GM13977 (cell line): ENCODE measurements at places on chromosomes 1 and 21.

- DNase-seq, result no peak
Measured at GRCh38 chr1:10761503-10762152, 34.8 kb downstream of the CASZ1 start.

DNA sequence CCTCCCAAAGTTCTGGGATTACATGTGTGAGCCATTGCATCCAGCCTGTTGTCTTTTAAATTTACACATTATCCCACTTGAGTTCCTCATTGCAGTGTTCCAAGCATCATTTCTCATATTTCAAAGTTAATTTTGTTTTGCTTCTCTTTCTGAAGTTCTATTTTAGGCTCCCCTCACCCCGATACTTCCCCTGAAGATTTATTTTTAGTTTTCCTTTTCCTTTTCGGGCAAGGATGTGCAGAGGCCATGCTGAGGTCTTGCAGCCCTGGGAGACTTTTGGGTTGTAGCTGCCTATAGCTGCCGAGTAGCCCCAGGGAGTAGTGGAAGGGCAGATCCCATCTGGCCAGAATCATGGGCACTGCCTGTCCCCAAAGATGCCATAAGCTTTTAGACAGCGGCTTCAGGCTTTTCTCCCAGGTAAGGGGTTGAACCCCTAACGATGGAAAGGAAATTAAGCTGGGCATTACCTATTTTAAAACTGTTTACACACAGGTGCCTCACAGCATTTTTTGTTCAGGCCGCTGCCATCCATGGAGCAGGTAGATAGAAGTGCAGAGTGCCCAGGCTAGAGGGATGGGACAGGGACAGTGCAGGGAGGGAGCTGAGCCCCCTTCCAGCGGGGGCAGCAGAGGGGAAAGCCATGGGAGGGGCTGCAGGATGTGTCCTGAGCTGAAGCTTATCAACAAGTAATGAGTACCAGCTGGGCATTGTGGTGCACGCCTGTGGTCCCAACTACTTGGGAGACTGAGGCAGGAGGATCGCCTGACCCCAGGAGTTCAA lies 15.9 kb downstream of the PSEN2 start:
- no peak for DNase-seq

DNA sequence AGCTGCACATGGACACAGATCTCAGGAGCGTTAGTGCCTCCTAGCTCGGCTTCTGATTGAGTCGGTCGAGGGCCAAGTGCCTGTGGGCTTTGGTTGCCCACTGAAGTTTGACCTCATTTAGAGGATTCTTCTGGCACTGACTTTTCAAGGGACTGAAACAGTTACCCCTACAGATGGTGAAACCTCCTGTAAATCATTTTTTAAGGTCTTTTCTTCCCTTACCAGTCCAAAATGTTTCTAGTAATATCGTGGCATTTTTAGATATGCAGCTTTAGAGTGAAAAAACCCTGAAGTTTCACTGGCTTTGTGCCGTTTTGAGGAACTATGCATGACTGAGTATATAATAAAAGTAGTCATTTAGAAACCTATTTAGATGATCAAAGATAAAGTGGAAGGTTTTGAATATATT lies 34.7 kb upstream of the L1TD1 start:
- DNase-seq, result no peak

- no peak for DNase-seq
Measured at GRCh38 chr1:164515711-164516331, 43.2 kb upstream of the PBX1 start.

GRCh38 chr1:177429234-177429633 lies 258.5 kb downstream of the BRINP2 start:
- no peak for DNase-seq

DNA sequence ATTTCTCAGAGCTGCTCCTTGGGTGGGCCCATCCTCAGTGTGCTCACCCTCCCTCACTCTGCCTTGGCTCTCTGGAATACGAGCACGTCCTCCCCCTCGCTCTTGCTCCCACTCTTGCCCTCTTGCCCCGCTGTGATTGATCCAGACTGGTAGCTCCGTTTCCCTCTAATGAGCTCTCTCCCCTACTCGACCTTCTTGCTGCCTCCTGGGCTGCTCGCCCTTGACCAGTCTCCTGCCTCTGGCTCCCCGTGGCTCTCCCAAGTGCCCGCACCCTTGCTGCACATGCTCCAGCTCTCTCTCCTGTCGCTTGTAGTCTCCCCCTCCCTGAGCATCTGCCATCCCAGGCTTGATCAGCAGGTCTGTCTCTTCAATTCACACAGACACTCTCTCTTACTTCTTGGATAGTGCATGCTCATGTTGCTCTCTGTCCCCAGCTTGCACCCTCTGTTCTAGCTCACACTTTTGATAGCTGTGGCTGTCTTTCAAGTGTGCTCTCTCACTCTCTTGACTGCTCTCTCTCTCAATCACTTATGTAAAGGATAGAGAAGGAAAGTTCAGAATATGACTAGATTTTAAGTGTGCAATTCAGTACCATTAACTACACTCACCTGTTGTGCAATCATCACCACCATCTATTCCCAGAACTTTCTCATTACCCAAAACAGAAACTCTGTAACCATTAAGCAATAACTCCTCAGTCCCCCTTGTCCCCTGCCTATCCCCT lies 51.1 kb downstream of the PHC2 start:
- DNase-seq, result no peak

- no peak for DNase-seq
Measured at GRCh38 chr1:47298025-47298699, 15.8 kb downstream of the STIL start.

DNA sequence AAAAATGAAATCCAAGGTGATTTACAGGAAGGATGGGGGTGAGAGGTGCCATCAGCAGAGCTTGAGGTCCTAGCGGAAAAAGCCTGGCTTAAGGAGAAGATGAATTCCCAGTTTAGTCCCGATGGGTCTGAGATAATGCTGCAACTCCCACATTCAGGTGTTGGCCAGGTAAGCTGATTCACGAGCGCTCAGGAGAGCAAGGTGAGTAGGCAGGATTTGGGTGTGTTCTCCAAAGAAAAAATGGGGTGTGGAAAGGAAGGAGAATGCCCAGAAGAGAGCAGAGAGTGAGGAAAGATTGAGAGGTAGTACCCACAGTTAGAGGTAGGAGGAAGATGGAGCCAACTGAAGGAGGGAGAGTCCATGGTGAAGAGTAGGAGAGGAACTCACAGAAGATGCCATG lies 12.5 kb downstream of the RIMS3 start:
- DNase-seq, result no peak

- DNase-seq, result peak; percentile 76
Measured at GRCh38 chr1:1290238-1290731, 10.0 kb downstream of the SCNN1D start.

DNA sequence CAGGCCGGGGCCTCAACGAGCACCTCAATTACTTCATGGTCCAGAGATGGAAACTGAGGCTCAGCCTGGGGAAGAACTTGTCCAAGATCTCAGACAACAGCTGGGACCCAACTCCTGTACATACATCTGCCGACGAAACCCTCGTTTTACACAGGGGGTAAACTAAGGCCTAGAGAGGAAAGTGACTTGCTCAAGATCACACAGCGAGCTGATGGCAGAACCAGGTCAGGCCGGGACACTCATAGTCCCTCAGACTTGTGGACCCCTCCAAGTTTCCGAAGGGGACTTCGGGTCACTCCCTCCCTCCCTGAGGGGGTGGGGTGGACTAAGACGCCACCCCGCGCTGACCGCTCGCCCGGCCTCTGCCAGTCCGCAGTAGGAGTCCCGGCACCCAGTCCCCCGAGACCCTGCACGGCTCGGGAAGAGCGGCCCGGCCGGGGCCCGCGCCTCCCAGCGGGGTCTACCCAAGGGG lies 430 bp downstream of the WASF2 start:
- DNase-seq, result no peak

- no peak for DNase-seq
Measured at GRCh38 chr1:106798991-106799390, 257.5 kb upstream of the PRMT6 start.

DNA sequence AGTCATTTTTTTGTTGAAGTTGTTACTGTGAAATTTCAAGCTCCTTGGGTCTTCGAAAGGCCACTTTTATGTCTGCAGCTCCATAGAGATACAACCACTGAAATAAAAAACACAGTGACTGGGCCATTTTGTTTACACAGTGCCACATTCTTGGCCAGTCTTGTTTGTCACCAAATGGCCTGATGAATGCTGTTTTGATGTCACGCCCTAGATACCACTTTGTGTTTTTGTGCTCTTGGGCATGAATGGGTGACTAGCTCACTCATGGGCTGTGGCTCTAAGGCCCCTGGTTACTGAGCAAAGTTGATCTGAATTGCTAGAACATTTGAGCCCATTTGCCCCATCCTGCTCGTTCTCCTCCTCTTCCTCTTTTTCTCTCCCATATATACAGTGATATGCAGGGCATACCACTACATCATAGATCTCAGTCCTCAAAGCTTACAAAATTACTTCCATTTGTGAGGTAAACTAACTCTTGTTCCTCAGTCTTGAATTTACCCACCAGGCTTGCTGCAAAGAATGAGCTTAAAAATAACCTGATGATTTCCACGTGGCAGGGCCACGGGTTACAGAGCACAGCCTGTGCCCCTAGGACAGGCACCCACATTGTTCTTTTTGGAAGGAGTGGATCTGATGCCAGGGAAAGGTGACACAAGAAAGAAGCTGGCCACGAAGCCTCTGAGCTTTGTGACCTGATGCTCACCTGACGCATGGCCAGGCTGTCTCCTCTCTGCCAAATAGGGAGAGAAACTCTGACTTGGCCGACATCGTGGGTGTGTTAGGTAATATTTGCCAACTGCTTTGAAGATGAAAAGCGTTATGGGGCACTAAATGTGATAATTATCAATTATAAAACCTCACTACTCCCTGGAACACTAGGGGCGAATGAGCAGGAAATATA lies 92.4 kb downstream of the RUNX1 start:
- DNase-seq, result no peak

DNA sequence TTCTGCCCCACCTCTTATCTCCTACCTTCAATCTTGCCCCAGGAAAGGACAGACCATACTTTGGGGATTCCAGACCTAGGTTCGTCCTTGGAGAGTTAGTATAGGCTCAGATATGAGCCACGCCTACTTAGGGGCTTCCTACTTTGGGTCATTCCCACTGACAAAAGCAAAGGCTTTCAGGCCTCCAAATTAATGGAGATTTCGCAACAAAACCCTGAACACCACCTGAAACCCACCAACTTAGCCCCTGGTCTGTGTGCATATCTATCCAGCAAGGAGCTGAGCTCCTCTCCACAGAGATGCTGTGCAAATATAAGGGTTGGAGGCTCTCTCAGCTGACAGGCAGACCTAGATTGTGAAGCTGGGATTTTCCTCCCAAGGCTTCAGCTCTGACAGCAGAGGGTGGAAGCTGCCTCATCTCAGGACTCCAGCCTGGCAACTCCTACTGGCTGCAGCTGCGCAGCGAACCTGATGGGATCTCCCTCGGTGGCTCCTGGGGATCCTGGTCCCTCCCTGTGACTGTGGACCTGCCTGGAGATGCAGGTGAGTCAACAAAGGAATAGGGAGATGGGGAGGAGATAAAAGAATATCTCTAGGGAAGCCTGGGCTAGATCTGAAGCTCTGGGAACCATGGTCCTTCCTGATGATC lies 2.1 kb downstream of the MPL start:
- no peak for DNase-seq

DNA sequence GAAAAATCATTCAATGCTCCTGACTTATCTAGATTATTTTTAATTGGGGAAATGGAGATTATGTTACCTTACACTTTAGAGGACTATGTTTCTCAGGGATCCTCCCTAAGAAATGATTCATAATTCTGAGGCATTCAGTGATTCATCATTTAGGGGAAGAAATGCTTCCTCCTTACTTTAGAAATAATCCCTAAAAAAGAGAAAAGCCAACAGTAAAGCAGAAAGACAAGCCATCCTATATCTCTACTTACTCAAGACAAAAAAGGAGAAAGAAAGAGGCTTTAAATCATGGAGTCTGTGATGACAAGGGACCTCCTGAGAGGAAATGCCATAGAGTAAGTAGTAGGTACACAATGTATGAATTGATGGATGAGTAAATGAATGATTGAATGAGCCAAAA lies 137.0 kb downstream of the BRINP2 start:
- no peak for DNase-seq

GRCh38 chr1:20555025-20555757 lies 2.8 kb downstream of the FAM43B start:
- no peak for DNase-seq

DNA sequence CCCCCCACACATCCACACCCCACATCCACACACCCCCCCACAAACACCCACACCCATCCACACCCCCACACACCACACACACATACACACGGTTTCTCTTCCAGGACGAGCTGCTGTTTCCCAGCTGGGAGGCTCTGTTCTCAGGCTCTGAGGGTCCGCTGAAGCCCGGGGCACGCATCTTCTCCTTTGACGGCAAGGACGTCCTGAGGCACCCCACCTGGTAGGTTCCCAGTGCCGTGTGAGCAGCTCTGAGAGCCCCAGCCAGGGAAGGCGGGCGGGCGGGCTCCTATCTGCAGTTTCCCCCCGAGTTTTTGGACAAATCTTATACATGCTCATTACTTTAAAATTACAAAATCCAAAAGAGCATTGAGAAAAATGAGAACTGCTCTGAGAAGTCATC lies 31.2 kb downstream of the SLC19A1 start:
- no peak for DNase-seq

DNA sequence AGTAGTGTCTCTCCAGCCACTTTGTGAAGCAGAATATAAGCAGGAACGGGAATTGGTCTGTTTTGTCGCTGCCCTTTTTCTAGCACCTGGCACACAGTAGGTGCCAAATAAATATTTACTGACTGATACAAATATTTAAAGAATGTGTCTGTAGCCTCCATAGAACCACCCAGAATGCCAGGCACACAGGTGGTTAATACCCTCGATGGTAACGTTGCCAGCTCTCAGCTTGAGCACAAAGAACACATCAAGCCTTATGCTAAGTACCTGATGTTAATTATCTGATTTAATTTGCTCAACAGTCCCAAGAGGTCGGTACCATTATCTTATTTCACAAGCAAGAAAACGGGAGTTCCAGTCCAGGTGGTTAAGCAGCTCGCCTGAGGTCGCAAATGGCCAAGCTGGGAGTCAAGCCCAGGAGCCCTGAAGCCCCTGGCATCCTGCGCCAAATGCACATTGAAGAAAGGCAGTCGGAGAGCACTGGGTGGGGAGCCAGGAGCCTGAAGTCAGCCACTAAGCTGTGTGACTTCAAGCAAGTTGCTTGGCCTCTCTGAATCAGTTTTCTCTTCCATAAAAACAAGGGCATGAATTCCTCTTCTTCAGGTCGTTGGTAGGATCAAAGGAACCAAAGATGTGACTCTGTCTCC lies 26.4 kb downstream of the HSPG2 start:
- DNase-seq, result no peak
